ENCODE measurements at places on chromosomes 4 and X. TPM values are rescaled to one million over a fixed set of nuclear protein-coding genes. Genes with fewer than 3 reads are reported as not detected.

Gene TLR3
- total RNA-seq, result 5.0 TPM

Gene NXF2
- not detected for total RNA-seq

Gene SRPX2
- total RNA-seq, result 8.1 TPM

Gene FRMD7
- not detected for total RNA-seq

Gene CFI
- 8.3 TPM for total RNA-seq

Gene MAGEC1
- total RNA-seq, result not detected

Gene DGKK
- total RNA-seq, result not detected

Gene SPATA4
- not detected for total RNA-seq

Gene KCNE5
- not detected for total RNA-seq

Gene ZNF157
- not detected for total RNA-seq

Gene ITGB1BP2
- 3.4 TPM for total RNA-seq

Gene VSIG1
- 0.53 TPM for total RNA-seq

Gene RNF150
- total RNA-seq, result 1.2 TPM

Gene CCDC120
- 39.1 TPM for total RNA-seq

All from Peyer's patch (tissue), 4 donors.